ENCODE measurements at places on chromosomes 12 and 14. TPM values are rescaled to one million over a fixed set of nuclear protein-coding genes. Genes with fewer than 3 reads are reported as not detected.

DNA sequence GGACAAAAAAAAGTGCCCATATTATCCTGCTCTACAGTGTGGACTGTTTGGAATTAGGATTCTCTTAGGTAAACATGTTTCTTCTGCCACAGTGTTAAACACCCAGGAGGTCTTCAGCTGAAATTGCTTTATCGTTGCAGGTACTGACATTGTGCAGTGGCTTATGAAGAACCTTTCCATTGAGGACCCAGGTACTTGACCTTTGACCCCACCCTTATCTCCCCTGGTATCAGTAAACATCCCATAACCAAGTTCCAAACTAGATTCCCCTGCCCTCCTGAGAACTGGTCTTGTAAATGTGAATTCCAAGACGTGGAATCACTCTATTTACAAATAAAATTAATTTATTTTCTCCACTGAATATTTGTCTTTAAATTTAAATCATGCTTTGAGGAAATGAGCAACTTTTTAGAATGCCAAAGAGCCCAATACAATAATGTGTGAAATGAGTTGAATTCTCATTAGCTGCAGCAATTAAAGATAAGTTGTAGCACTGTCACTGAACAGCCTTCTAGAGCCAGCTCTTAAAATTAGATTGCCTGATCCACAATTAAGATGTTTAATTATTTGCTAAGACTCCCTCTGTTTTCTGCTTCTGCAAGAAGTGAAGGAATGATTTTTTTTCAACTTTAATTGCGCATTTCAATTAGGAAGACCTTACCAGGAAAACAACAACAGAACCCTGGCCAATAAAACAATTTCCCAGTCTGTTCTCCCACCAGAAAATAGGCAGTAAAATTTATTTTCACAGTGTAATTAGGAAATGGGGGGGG lies 439.3 kb downstream of the DPF3 start:
- DNase-seq = no peak

DNA sequence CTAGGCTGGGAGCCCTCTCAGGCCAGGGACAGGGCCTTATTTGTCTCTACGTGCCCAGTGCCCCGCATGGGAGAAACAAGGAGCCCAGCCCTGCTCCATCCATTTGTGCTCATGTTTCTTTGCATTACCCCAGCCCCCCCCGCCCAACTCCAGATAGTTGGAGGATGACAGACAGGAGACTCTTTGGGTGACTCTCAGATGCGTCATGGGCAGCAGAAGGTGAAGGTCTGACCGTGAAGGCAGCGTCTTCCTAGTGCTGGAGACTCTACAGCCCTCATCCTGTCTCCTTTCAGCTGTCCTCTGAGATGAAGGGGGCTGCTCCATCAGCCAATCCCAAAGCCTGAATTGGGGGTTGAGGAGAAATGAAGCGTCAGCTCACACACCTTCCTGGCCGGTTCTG lies 283 bp upstream of the PSMB11 start:
- DNase-seq = no peak

- no peak for DNase-seq
These were observed 1.6 kb downstream of the RHOF start for GRCh38 chr12:121791671-121792551.

The MUCL1 gene
- 0.41 TPM for polyA plus RNA-seq

The CFAP73 gene
- 2.5 TPM for polyA plus RNA-seq

The SCNN1A gene
- polyA plus RNA-seq = 69.0 TPM

DNA sequence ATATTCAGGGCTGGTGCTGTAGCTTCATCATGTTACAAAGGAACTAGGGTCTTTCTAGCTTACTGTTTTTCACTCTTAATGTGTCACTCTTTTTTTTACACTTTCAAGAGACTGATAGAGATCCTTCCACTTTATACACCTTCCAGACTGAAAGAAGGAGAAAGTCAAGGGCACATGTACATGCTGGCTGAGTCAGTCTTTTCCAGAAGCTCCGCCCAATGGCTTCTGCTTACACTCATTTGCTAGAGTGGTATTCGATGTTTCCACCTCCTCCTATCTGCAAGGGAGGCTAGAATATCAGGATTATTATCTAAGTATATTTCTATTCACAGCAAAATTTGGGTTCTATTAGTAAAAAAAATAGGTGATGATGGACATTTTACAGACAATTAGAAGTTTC lies 325.8 kb upstream of the OR4E1 start:
- no peak for DNase-seq

Data from left renal cortex interstitium (tissue), 4 donors.